SK-MEL-5 (cell line): ENCODE measurements at places on chromosomes 7 and 10.

DNA sequence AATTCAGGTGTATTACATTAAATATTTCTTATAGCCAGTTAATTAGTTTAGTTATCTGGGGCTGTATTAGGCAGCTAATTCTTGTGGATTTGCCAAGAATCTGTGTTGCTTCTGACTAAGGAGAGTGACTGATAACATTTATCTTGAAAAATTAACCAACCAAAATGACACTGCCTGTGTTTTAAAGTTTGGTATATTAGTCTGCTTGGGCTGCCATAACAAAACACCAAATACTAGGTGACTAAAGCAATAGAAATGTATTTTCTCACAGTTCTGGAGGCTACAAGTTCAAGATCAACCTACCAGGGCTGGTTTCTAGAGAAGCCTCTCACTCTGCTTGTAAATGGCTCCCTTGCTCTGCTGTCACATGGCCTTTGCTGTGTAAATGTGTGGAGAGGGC lies 12.9 kb downstream of the EXOC4 start:
- DNase-seq: no peak

DNA sequence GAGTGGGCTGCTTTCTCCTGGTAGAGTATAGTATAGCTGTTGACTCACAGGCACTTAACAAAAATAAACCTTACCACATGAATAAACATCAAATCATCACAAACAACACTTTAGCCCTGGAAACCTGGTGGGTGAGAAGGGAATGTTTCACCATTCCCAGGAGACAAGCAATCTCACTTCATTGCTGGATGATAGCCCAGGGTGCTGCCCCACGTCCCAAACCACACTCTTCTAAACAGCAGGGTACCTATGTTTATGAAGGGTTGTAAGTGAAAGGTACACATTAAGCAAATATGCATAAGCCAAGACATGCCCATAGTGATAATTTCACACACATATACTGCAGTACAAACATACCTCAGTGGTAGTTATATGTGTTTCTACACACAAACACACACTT lies 276.2 kb downstream of the FGFR2 start:
- DNase-seq: no peak

DNA sequence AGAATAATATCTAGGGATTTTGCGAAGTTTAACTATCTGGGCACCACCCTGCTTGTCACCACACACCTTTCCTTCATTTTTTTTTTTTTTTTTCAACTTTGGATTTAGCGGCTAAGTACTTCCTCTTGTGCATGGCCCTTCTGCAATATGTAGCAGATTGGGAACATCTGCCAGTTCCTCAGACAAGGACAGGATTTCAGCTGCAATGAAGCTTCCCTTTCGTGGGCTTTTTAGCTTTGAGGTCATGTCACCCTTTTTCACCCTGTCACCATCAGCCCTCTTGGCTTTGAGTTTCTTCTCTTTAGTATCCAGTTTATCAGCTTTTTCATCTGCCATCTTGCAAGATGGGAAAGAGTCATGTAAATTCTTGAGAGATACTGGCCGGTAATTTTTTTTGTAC lies 81.6 kb upstream of the ETV1 start:
- DNase-seq: no peak

- no peak for DNase-seq
Observed at GRCh38 chr7:32890793-32891042, 842 bp downstream of the KBTBD2 start.

GRCh38 chr10:91924212-91925021 lies 847 bp downstream of the BTAF1 start:
- DNase-seq: no peak
